NCI-H1092 treated with DMSO at 0.1 percent for 48 hours (cell line): ENCODE measurements at places on chromosomes 6 and 20.

GRCh38 chr20:5652626-5653553 lies 97.3 kb upstream of the SHLD1 start:
- DNase-seq: no peak

- DNase-seq: no peak
Measured at GRCh38 chr6:4804095-4804494, 27.9 kb downstream of the CDYL start.

DNA sequence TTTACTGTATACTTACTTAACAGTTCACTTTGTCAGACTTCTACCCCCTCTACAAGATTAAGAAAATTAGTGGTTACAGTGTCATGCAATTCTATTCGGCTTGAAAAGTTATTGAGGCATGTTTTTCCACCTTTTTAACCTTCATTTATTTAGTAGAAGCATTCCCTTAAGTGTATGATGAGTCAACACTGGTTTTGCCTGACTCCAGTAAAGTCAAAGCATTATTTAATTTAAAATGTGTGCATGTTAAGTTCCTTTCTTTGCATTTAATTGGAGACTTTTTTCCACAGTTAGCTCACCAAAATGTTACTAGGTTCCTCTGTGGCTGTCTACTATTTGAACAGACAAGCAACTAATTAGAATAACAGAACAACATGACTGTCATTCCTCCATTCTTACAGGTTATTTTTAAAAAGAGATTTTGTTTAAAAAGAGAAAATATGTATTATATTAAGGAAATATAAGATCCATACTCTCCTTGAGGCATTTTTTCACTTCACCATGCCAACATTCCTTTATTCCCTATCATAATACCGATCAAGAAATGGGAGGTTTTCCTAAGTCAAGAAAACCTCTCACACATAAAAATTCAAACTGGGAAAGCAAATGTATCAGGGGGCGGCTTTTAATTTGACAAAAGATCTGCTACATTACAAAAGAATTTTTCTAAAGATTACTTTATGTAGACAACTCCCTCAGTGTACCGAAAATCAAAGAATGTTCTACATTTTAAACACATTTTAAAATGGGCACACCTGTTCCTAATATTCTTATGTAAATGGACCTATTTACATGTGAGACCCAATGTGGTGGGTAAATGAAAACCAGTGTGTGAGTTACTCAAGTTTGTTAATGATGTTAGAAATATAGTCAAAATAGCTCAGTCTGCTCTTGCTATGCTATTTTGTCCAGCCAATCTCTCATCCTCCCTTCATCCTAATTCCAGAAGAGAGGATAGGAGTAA lies 361.2 kb downstream of the UTRN start:
- DNase-seq: no peak

GRCh38 chr6:155985660-155986138 lies 530.1 kb upstream of the NOX3 start:
- peak; percentile 73 for DNase-seq

- no peak for DNase-seq
Measured at GRCh38 chr6:163599136-163599535, 184.6 kb downstream of the QKI start.

- DNase-seq: no peak
Measured at GRCh38 chr6:43842231-43842794, 72.3 kb downstream of the VEGFA start.

DNA sequence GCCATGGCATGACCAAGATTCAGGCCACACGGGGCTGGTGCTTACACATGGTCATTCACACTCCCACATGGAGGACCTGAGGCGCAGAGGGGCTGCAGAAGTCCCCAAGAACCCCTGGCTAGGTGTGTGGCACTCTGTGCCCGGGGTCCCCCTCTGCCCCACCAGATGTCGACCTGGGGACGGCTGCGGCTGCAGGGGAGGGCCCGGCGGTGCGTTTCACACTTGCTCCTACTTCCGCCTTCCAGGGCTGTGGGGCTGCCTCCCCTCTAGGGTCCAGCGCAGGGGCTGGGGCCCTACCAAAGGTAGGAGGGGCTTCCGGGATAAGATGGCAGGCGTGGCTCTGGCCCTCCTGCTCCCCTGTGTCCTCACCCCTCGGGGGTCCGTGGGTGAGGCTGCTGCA lies 81.1 kb upstream of the SLCO4A1 start:
- DNase-seq: no peak

DNA sequence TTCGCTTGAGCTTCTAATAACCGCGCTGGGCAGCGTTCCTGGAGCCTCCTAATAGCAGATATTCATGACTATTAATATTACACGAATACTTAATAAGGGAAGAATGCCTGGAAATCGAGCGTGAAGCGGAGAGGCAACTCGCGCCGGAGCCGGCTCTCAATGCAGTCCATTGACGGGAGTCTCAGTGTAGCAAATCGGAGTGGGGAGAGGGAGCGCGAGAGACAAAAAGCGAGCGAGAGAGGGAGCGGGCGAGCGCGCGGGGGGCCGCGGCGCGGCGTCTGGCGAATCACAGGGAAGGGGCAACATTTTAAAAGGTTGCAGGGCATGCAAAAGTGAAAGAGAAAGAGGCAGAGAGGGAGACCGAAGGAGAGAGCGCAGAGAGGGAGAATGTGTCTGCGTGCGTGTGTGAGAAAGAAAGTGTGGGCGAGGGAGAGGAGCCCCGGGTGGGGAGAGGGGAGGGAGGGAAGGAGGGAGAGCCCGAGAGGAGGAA lies 2.9 kb downstream of the TFAP2A start:
- peak; percentile 57 for DNase-seq

- no peak for DNase-seq
Measured at GRCh38 chr6:137904822-137905617, 38.0 kb downstream of the TNFAIP3 start.

- DNase-seq: no peak
Measured at GRCh38 chr6:43748765-43749164, 21.2 kb upstream of the VEGFA start.

- no peak for DNase-seq
Measured at GRCh38 chr20:3935956-3936340, 46.8 kb downstream of the PANK2 start.

DNA sequence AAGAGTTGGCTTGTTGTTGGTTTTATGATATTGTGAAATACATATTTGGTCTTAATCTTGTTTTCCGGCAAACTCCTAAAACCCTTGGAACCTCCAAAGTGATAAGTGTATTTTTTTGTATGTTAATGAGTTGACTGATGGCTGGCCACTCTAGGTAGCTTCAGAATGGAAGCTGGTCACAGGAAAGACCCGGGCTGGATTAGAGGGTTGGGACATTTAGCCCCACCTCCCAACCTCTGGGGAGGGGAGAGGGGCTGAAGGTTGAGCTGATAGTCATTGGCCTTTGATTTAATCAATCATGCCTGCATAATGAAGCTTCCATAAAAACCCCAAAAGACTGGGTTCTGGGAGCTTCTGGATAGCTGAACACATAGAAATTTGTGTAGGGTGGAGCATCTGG lies 42.7 kb downstream of the SASH1 start:
- no peak for DNase-seq
